ENCODE measurements at places on chromosomes 7 and 10. TPM values are rescaled to one million over a fixed set of nuclear protein-coding genes. Genes with fewer than 3 reads are reported as not detected.

The TMEM120A gene
- 82.0 TPM for total RNA-seq

DNA sequence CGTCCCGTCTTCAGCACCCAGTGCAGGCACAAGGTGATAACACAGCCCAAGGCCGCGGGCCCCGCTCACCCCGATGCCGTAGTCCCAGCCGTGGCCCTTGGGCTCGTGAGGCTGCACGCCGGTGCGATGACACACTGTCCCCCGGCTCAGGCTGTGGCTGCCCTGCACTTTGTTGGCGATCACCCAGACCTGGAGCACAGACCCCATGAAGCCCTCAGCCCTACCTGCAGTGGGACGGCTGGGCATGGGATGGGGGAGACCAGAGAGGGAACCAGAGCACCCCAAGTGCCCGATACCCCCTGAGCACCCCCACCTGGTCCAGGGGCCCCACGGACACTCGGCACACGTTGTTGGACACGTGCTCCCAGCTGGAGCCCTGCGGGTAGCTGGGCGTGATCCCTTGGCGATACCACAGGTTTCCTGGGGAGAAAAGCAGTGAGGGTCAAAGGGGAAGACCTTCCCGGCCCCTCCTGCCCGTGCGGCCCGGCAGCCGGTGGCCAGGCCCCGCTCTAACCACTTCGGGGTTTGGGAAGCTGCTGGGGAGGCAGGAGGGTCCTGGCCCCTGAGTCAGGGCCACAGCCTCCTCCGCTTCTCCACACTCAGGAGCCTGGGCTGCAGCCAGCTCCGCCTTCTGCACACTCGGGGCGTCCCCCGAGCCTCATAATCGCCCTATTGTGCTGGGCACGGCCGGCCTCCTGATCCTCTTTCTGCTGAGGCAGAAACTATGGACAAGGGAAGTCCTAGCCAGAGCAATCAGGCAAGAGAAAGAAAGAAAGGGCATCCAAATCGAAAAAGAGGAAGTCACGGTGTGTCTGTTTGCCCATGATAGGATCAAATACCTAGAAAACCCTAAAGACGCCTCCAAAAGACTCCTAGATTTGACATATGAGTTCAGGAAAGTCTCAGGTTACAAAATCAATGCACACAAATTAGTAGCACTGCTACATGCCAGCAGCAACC is 6.7 kb downstream of the BHLHA15 start:
- DNase-seq: no peak

DNA sequence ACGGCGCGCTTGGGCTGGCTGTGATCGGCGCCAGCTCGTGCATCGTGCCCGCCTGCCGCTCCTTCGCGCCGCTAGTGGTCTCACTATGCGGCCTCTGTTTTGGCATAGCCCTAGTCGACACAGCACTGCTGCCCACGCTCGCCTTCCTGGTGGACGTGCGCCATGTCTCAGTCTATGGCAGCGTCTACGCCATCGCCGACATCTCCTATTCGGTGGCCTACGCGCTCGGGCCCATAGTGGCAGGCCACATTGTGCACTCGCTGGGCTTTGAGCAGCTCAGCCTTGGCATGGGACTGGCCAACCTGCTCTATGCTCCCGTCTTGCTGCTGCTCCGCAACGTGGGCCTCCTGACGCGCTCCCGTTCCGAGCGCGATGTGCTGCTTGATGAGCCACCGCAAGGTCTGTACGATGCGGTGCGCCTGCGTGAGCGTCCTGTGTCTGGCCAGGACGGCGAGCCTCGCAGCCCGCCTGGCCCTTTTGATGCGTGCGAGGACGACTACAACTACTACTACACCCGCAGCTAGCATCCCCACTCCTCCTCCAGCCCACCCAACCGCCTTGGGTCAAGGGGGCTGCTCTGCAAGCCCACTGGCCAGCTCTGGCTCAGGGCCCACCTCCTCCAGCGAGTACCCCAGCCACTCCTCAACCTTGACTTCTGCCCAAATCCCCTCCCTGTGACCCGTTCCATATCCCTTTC is 1.9 kb downstream of the SLC18A3 start:
- no peak for DNase-seq

The HYAL4 gene
- total RNA-seq: 2.2 TPM

The SYT15 gene
- total RNA-seq: 2.4 TPM

- no peak for DNase-seq
These were observed 603.4 kb downstream of the SORCS1 start for GRCh38 chr10:106560925-106561640.

DNA sequence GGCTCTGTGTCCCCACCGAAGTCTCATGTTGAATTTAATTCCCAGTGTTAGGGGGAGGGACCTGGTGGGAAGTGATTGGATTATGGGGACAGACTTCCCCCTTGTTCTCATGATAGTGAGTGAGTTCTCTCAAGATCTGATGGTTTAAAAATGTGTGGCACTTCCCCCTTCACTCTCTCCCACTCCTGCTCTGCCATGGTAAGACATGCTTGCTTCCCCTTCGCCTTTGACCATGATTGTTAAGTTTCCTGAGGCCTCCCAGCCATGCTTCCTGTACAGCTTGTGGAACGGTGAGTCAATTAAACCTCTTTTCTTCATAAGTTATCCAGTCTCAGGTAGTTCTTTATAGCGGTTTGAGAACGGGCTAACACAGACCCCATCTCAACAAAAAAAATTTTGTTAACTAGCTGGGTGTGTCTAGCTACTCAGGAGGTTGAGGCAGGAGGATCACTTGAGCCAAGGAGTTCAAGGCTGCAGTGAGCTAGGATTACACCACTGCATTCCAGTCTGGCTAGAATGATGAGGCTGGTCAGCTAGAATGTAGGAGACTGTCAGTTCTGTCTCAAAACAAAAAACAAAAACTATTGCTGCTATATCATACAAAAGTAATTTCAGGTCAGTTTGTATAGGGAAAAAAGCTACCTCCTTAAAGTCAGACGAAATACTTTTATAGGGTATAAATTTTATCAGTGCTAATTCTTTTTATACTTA is 57.7 kb downstream of the ATAD1 start:
- DNase-seq: no peak

DNA sequence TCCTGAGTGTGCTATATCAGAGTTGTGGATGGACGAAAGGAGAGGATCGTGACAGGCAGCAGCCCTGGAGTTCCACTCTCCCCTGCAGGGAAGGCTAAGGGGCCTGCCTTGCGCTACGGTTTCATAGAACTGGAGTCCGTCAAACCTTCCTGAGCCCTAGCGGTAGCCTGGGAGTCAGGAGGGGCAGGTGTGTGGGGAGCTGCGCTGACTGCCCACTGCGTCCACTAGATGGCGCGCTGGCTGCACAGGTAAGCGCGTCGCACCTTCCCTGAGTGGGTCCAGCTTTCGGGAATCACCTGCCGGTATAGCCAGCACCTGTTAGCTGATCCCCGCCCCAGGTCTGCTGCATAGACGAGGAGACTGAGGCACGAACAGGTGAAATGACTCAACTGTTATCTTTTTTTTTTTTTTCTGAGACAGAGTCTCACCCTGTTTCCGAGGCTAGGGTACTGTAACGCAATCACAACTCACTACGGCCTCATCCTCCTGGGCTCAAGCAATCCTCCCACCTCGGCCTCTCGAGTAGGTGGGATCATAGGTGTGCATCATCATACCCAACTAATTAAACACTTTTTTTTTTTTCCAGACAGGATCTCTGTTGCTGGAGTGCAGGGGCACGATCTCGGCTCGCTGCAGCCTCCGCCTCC is 20.2 kb upstream of the BAIAP2L1 start:
- no peak for DNase-seq

- DNase-seq: peak; percentile 57
These were observed 77.8 kb downstream of the JAZF1 start for GRCh38 chr7:28102797-28103196.

The PTPN12 gene
- total RNA-seq: 34.2 TPM

GRCh38 chr7:15057272-15057671 is 154.7 kb upstream of the DGKB start:
- DNase-seq: no peak

The ST8SIA6 gene
- total RNA-seq: 1.1 TPM

- DNase-seq: no peak
These were observed 16.4 kb upstream of the ABCA13 start for GRCh38 chr7:48154792-48155413.

The MICALL2 gene
- total RNA-seq: 12.0 TPM

DNA sequence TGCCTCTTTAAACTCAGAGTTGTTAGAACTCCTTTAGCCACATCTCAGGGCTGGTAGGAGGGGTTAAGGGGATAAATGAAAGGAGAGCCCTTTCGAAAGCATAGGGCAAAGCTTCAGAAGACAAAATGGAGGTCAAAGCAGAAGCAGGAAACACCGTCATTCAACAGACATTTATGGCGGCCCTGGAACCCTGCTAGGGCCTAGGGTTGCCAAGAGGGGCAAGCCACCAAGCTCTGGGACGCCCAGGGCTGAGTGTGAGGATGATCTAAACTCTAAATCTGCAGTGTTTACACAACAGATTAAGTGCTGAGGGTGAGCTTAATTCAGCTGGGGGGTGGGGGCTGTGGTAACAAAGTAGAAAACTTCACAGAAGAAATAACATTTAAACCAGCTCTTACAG is 79.0 kb upstream of the NFE2L3 start:
- DNase-seq: no peak

The NMT2 gene
- 9.5 TPM for total RNA-seq

GRCh38 chr7:34153656-34154270 is 248.4 kb downstream of the BMPER start:
- no peak for DNase-seq

DNA sequence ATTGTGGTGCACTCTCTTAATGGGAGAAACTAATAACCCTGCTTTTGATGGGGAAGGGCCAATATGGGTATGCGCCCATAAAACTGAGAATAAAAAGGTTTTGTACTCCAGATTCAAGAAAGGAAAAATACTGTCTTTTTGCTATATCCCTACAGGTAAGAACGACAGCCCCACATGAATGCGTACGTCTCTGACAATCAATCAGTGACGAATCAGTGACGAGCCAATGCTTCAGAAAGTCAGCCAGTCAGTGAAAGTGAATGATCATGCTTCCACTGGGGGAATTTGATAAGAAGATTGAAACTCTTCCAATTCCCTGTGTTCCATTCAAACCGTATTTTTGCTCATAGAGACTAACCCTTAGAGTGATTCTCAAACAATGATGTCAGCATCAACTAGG is 26.3 kb downstream of the ARL5B start:
- DNase-seq: no peak

- DNase-seq: no peak
These were observed 79.3 kb downstream of the CNOT4 start for GRCh38 chr7:135430626-135431025.
